Urinary bladder (tissue), 4 donors: ENCODE measurements at places on chromosomes 7 and 10. TPM values are rescaled to one million over a fixed set of nuclear protein-coding genes. Genes with fewer than 3 reads are reported as not detected.

GRCh38 chr10:49168831-49169500, 19.2 kb downstream of the TMEM273 start:
- DNase-seq = no peak

DNA sequence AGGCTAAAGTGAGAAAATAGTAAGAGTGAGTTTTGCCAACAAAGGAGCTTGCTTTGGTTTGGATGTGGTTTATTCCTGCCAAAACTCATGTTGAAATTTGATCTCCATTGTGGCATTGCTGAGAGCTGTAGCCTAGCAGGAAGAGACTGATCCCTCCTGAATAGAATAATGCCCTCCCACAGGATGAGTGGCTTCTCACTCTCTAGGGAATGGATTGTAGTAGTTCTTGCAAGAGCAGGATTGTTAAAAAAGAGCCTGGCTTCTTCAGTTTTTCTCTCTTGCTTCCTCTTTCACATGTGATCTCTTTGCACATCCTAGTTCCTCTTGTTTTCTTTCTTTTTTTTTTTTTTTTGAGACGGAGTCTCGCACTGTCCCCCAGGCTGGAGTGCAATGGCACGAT, 34.4 kb downstream of the ASAH2 start:
- DNase-seq = no peak

DNA sequence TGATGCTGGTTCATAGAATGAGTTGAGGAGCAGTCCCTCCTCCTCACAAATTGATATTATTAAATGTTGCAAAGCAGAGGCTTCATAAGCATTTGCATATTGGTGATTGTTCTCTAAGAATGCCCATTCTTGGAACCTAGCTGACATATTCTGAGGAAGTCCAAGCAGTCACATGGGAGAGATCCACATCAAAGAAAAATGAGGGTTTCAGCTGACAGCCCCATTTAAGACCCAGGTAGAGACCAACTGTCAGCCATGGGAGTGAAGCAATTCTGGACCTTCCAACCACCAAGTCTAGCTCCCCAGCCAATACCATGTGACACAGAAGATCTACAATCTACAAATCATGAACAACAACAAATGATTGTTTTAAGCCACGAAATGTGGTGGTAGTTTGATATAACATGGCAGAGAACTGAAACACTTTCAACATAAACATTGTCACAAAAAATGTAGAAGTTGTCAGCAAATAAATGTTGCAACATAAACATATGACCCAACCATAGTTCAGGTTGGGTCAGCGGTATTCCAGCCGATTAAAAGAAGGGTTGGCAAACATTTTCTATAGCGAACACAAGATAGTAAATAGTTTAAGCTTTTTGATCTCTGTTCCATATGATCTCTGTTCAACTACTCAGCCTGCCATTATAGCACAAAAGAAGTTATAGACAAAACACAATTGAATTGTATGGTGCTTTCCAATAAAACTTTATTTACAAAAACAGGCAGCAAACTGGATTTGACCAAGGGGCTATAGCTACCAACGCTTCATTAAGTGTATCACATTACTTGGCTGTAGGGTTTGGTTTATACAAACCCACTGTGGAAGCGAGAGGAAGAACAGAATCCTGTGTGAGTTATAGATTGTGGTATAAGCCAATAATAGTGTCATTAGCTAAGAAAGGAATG, 41.4 kb upstream of the MPP7 start:
- DNase-seq = no peak

DNA sequence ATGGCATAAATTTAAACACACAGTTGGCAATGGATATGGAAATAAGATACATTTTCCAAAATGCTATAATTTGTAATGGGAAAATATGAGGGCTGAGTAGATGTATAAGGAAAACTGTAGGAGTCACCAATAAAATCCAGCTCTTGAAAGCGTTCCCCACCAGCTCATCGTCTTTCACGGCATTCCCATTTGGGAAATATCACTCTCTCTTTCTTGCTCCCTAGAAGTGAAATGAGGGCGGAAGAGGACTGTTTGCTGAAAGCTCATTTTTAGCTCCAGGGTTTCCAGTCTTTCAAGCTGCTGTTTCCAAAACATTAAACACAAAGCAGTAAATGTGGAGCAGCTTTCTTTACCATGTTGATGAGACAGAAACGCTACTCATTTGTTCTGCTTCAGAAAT, 104.6 kb upstream of the SFMBT2 start:
- peak; percentile 20 for DNase-seq

GRCh38 chr10:29784175-29784773, 149.5 kb upstream of the SVIL start:
- DNase-seq = no peak

The PDZD7 gene
- 0.21 TPM for total RNA-seq

The GIMAP8 gene
- total RNA-seq = 15.2 TPM

The KIAA1217 gene
- 18.0 TPM for total RNA-seq

The POLR2J gene
- 12.5 TPM for total RNA-seq

The NEUROG3 gene
- not detected for total RNA-seq

The HTR5A gene
- not detected for total RNA-seq

The BAIAP2L1 gene
- total RNA-seq = 4.9 TPM

The ANKRD2 gene
- total RNA-seq = 0.69 TPM
